ENCODE measurements at places on chromosomes 6 and 20. TPM values are rescaled to one million over a fixed set of nuclear protein-coding genes. Genes with fewer than 3 reads are reported as not detected.

GRCh38 chr6:11263291-11263775, 30.9 kb upstream of the NEDD9 start:
- peak; percentile 83 for DNase-seq

DNA sequence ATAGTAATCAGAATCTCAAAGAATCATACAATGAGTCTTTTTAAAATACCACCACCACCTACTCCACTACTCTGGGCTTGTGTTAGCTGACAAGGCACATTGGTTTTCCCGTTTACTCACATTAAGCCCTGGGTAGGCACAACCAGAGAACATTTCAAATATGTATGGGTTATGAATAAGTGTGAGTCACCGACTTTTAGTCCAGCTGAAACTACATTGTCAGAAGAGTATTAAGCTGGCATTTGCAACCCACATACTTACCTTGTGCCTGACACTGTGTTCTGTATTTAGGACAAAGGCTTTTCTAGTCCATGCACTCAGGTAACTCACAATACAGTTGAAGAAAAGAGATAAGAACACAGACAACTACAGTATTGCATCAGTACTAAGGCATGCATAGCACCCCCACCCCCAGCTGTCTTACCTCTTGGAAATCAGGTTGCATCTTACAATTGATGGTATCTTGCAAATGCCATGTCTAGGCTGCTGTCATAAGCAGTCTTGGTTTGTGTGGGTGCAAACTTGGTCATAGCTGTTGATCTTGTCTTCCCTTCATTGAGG, 40.3 kb upstream of the AHI1 start:
- DNase-seq, result no peak

CDSN gene
- 2.4 TPM for total RNA-seq

DNA sequence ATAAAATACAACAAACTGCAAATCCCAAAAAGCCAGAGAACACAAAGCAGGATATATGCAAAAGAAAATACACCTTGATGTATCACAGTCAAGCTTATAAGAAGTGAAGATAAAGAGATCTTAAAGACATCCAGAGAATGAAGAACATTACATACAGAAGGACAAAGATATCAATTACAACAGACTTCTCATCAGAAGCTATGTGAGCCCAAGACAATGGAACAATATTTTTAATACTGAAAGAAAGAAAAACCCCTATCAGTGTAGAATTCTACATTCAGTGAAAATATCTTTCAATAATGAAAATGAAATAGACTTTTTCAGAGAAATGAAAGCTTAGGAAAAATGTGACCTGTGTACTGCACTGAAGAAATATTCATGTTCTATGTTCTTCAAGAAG, 104.5 kb upstream of the PHACTR3 start:
- no peak for DNase-seq

DSE gene
- total RNA-seq, result 76.8 TPM

DNA sequence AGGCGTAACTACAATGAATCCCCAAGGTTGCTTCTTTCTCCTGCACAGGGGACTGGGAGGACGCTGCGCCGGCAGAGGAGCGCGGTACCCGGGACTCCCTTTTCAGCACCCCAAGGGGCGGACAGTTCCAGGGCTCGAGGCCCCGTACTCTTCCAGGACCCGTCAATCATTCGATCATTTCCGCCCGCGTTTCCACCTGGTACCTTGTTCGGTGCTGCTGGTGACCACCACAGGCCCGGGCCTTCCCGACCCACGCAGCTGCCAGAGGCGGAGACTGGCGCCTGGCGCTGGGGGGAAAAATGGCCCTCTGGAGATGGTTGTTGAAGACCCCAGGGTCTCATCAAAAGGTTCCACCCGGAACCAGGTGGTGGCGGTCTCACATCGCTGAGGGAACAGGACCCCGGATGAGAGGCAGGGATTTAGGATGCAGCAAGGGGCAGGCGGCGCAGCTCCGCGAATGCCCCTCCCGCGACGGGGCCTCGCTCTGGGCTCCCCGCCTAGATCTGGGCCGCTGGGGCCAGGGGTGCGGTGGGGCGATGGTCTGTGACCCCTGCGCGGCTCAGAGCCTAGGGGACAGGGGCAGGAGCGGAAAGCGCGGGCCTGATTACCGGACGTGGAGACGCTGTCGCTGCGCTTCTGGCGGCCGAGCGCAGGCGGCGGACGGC, 744 bp downstream of the VSX1 start:
- DNase-seq, result peak; percentile 20

DNA sequence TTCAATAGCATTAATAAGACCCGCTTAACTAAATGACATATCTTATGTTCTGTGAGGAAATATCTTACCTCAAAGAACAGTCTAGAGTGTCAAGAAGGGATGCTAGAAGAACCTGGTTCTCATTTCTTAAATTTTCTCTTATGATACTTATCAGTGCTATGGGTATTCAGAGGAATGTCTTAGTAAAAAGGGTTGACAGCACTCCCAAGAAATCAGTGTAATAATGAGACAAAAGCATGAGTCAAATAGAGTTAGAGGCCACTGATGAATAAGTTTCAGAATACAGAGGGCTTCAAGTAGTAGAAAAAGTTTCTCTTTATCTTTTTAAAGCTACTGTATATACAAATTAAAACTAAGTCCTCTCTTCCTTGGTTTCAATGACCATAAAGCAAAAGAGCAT, 242.8 kb downstream of the GJA1 start:
- DNase-seq, result no peak

GRCh38 chr6:151695156-151695555, 112.3 kb upstream of the ESR1 start:
- DNase-seq, result peak; percentile 28

DNA sequence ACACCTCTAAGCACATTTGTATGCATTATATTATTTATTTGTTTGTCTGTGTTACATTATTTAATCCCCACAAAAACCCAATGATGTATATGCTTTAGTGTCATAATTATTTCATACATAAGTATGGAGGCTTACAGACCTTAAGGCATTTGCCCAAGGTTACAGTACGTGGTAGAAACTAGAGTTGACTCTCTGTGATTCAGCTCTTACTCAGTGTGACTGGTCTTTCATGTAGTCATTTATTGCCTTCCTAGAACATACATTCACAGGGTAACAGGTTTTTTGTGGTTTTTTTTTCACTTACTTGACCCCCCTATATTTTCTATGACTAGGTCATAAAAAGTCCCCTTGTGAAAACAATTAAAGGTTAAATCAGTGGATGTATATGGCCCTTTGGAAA, 566.8 kb downstream of the TFAP2A start:
- no peak for DNase-seq

C2 gene
- 27.0 TPM for total RNA-seq

DNA sequence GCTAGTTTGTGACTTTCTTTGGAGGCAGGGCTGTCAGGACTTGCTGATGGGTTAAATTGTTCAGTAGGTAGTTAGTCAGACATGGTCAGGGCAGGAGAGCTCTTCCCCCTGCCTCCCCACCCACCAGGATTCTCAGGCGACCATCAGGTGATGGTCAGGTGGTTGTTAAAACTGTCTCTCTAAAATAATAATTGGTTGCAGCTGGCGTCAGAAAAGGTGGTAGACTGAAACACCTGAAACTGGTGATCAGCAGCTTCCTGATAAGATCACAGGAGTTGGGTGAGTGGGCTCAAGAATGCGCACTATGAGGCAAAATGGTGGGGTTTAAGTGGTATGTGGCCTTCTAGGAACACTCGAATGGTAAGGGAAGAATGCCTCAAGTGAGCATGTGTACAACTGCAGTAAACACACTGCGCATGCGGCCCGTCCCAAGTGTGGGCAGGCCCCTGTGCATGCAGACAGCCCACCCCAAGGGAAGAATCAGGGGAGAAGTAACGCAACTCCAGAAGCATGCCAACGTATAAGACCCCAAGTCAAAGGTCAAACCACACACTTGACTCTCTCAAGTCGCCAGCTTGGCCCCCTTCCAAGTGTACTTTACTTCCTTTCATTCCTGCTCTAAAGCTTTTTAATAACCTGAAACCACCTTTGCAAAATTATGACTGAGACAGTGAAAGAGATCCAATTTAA, 7.9 kb upstream of the BLCAP start:
- no peak for DNase-seq

GRCh38 chr6:11241793-11242201, 9.3 kb upstream of the NEDD9 start:
- DNase-seq, result peak; percentile 70

DNA sequence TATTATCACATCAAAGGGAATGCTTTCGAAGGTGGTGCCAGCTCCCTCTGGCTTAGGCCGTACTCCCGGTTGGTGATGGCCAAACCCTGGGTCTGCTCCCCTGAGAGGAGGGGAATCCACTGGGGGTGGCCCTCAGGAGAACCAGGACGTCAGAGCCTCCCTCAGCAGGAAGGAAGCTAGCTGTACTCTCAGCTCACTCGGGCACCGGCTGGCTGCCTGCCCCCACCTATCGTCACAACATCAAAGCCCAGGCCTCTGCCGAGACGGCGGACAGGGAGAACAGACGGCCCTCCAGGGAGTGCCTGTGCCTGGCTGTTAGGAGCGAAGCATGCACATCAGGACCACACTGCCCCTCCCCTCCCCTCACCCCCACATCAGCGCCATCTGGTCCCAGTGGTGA, 9.2 kb upstream of the PGC start:
- DNase-seq, result no peak

DNA sequence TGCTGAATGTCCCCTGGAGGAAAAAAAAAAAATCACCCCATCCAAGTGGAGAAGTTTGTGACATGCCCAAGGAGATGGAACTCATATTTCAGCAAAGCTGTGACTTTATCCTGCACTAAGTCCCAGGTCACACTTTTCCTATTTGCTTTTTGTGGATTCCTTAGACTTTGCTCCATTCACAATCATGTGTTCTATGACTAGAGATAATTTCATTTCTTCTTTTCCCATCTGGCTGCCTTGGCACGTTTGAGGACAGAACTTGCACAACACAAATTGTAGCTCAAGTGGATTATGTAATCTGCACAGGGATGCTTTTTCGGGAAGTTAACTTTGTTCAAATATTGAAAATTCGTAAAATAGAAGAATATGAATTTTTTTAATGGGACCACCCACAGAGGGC, 100.7 kb upstream of the PTPN1 start:
- no peak for DNase-seq

- DNase-seq, result no peak
These were observed 61.6 kb downstream of the SLC24A3 start for GRCh38 chr20:19274001-19274400.

GRCh38 chr6:150199241-150199640, 56.4 kb downstream of the PPP1R14C start:
- DNase-seq, result no peak

DNA sequence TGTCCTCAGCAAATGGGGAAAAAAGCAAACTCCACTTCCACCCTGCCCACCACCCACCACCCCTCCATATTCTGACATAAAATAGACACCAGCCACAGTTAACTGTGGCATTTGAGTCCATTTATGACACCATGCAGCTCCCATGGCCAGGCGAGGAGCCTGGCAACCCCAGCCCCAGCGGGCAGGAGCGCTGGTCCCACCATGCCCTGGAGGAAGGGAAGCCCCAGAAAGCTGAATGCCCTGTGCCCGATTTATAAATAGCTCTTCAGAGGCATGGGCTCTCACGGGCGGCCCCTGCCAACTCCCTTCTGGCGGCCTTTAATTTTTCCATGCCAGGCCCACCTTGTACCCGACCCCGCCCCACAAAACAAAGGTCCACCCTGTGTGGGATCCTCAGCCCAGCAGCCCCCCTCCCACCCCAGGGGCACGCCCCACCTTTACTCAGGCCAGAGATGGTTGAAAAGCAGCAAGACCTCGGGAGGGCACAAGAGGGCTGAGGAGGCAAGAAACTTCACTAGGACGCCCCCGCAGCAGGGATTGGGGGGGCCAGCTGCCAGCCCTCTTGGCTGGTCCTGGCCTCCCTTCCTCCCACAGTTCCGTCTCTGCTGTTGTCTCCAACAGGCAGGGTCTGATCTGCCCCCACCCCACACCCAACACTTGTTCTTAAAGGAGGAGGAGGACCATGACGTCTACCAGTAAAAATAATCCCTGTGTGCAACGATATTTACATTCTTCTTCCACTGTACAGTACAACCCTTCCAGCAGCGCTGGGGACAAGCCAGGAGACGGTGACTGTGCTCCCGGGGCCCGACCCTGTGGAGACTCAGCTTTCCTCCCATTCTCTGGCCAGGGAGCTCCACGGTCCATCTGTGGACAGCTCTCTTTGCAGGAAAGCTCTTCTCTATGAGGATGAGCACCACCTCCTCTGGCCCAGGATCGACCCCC, 115.6 kb upstream of the CDYL start:
- no peak for DNase-seq

GRCh38 chr6:159422041-159422984, 253.1 kb downstream of the FNDC1 start:
- DNase-seq, result peak; percentile 48

- no peak for DNase-seq
These were observed 106.9 kb downstream of the IPCEF1 start for GRCh38 chr6:154249499-154250298.

Measured in umbilical cord (tissue), 2 donors.